ENCODE measurements at places on chromosomes 16 and 17.

DNA sequence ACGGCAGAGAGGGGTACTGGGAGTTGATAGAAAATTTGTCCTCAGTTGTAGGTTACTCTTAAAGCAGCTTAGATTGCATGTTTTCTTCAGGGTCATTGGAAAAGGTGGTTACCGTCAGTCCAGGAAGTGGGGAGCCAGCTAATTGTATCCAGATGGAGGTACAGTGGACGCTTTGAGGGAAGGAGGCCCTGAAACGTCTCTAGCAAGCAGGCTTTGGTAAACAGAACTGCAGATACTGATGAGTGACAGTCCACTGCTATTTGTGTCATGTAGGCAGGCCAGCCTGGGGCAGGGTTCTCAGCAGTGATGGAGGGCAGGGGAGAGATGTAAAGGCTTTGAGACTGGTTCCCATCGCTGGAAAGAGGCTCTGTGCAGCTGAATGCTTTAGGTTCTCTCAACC is 30.2 kb upstream of the ST6GALNAC1 start:
- DNase-seq = no peak

DNA sequence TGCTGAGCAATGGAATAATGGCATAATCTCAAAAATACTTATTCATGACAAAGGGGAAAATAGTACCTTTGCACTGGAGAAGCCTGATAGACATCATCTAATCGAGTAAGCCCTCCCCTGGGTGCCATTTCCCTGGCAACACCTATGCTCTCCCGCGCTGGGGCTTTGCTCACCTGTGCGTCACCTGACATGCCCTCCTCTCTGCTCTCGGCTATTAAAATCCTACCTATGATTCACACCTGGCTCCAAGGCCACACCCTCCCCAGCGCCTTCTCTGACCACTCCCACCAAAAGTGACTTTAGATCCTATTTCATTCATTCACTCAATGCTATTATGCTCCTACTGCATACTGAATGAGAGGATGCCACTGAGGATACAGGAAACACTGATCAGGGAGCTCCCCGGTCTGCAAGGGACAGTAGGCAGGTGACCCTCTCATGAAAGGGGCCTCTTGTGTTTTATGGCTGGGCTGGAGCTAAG is 83.9 kb downstream of the NT5M start:
- no peak for DNase-seq

DNA sequence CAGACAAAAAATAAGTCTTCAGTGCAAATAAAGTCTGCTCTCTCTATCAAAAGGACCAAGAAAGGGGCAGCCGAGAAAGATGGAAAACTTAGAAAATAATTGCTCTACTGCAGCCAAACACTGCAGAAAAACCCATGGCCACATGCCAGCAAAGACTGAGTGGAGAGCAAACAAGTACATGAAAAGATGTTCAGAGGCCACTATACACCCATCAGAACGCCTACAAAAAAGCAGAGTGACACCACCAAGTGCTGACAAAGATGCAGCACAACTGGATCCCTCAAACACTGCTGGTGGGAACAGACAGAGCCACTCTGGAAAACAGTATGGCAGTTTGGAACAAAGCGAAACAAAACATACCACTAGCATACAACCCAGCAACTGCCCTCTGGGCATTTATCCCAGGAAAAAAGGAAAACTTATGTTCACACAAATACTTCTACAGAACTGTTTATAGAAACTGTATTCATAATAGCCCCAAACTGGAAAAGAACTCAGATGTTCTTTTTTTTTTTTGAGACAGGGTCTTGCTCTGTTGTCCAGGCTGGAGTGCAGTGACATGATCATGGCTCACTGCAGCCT is 36.7 kb downstream of the KIAA0753 start:
- DNase-seq = peak; percentile 65

GRCh38 chr16:27253526-27253930 is 15.0 kb downstream of the NSMCE1 start:
- DNase-seq = no peak

- DNase-seq = no peak
These were observed 16.6 kb upstream of the CYB5B start for GRCh38 chr16:69407702-69408323.
